Memory B cell (primary cell): ENCODE measurements at places on chromosomes 7 and 10.

DNA sequence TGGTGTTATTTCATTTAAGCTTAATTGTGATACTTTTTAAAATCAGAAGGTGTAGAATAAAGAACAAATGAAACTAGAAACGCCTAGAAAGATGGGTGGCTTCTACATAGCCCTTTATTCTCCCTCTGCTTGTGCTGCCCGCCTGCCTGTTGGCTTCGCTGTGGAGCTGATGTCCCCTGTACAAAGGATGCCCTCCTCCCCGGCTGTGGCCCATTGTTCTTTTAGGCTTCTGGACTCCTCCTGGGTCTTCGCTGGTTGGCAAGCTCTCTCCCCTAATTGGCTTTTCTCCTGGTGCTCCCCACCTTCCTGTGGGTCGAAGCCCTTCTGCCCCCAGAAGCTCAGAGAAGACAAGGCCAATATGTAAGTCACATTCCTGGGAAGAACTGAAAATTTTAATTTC is 98.2 kb downstream of the FANK1 start:
- no peak for DNase-seq

DNA sequence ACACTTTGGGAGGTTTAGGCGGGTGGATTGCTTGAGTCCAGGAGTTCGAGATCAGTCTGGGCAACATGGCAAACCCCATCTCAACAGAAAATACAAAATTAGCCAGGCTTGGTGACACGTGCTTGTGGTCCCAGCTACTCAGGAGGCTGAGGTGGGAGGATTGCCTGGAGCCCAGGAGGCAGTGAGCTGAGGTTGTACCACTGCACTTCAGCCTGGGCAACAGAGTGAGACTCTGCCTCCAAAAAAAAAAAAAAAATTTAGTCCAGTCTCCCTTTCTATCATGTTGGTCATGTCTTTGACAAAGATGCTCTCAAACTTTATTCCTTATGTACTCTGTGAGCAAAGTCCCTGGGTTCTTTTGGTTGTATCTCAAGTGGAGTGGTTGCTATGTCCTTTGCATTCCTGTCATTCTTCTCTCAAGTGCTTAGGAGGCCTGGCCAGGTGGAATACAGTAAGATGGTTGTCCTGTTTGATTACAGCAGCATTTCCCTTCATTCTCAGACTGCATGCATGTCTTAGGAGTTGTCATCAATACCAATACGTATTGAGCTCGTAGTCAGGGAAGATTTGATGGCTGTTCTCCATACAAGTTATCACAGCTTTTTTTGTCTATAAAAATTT is 85.7 kb downstream of the MMRN2 start:
- DNase-seq, result no peak

DNA sequence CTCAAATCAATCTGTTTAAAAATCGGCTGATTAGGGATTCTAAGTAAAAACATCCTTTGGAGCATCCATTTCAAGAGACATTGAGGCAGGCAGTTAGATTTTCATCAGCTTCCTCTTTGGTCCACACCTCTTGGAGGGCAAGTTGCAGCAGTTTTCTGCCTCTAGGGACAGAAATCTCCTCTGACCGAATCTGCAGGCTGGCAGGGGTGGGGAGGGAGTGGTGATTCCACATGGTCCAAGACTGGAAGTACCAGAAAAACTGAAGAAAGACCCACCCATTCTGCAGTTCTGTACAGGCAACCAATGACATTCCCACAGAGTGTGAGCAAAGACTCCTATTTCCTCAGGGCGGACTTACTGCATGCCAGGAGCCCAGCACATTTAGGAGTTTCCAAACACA is 29.0 kb downstream of the FGFBP3 start:
- no peak for DNase-seq

DNA sequence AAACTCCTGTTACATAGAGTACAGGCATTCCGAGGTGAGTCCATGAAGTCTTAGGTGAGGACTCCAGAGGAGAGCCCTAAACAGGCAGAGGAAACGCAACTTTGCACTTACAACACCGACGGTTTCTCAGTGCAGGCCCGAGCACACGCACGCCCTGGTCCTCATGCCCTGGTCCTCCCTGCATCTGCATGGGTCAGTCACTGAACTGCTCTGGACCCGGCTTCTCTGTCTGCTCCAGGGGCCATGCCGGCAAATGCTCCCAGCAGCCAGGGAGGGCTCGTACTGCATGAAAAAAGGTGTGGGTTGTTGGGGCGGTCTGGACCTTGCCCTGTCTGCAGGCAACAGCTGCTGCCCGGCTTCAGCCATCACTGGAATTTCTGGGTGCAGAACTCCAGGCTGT is 317.3 kb upstream of the SHH start:
- no peak for DNase-seq

DNA sequence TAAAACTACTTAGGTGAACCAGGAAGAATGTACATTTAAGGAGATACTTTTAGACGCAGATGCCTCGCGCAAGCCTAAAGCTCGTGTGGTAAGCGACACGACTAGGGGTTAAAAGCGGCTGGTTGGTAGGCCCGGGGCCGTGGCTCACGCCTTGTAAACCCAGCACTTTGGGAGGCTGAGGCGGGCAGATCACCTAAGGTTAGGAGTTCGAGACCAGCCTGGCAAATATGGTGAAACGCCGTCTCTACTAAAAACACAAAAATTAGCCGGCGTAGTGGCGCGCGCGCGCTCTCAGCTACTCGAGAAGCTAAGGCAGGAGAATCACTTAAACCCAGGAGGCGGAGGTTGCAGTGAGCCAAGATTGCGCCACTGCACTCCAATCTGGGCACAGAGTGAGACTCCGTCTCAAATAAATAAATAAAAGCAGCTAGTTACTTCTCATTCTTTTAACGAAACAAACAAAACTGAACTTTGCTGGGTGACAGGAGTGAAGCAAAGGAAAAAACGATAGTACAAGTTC is 879 bp downstream of the NUDT5 start:
- no peak for DNase-seq
